Fibroblast of the conjunctiva (primary cell): ENCODE measurements at places on chromosomes 13 and 19.

DNA sequence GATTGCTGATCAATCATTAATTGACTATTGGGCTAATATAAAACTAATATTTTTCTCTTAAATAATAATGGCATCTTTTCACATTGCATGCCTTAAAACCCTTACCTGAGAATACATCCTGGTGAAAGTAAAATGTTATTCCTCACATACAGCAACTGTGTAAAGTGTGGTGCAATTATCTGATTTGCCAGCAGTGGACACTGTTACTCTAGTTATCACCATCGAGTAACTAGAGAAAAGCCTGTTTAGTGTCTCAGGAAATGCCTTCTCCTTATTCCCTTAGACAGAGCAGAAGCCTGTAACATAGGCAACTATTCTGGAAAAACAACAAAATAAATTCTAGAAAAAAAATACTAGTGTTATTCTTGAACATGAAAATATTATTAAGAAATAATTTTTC is 459.8 kb downstream of the FGF14 start:
- DNase-seq: no peak

GRCh38 chr13:44930963-44931623 is 58.2 kb downstream of the NUFIP1 start:
- DNase-seq: no peak

DNA sequence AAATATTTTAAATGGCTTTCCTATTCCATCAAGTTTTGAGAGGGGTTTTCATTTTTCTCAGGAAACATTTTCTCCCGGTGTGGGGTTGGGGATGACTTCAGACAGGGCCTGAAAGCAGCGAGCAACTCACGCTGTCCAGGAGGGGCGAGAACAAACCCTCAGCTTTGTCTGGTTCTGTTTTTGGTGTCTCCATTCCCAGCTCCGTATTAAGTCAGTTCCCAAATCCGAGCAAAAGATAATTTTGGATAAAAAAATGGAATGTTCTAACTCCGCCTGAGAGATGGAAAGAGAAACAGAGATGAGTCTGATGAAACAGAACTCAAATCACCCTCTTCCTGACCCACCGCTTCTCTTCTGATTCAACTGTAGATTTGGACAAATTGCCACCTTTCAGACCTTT is 38.4 kb downstream of the RFX2 start:
- DNase-seq: no peak

GRCh38 chr13:113843063-113843654 is 20.7 kb downstream of the GAS6 start:
- no peak for DNase-seq

GRCh38 chr13:40377783-40378182 is 288.7 kb downstream of the FOXO1 start:
- DNase-seq: no peak

GRCh38 chr13:73335210-73335609 is 276.4 kb downstream of the KLF5 start:
- DNase-seq: peak; percentile 14
